Stimulated activated CD8-positive, alpha-beta memory T cell treated with anti-CD3 and anti-CD28 coated beads, Interleukin-2, amount 100 ng/mL, for 48 hours (primary cell): ENCODE measurements at places on chromosomes 4 and X.

DNA sequence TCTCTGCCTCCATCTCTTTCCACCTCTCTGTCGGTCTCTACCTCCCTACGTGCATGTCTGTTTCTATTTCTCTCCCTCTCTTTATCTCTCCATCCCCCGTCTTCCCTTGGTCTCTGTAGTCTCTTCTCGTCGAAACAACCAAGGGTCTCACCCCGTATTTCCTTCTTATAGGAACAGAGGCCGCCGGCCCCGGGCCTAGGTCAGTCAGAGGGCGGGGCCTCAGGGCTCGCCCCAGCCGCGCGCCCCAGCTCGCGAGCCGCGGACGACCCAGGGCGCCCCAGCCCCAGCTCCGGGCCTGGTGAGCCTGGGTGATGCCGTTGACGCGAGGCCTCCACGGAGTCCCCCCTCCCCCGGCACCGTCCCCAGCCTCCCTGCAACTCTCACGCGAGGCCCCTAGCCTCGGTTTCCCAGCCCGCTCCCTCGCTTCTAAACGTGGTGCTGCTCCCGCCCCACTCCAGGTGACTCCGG, 6.6 kb downstream of the TIMM17B start:
- no peak for DNase-seq

GRCh38 chrX:40700640-40701342, 34.6 kb downstream of the MED14 start:
- DNase-seq: no peak

- DNase-seq: no peak
These were observed 73.3 kb downstream of the RGS12 start for GRCh38 chr4:3365871-3366842.

DNA sequence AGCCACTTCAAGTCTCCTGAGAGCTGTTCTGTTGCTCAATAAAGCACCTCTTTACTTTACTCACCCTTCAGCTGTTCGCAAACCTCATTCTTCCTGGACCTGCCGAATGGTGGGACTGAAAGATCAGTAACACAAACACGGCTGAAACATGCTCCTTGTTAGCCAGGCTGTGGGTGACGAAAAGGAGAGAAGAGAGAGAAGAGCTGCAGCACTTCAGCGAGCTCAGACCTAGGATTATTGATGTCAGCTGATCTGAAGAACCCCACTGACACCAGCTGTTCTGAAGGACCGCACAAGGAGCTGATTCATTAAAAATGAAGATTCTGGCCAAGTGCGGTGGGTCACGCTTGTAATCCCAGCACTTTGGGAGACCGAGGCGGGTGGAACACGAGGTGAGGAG, 2020.0 kb upstream of the ADGRL3 start:
- DNase-seq: no peak

DNA sequence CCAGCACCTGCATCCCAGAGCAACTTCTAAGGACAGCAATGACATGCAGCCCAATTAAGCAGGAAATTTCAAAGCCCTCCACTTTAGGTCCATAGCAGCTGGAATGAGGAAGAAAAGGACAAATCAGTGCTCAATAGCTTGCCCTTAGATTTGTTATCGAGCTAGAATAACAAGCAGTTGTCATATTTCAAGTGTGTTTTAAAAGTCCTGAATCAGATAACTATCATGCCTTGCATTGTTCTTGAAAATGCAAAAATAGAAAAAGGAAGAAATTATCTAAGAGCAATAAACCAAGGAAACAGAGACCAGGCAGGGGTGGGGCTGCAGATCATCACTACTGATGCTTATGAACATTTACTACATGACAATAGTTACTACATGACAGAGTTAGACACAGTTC, 43.9 kb upstream of the KLF3 start:
- no peak for DNase-seq

DNA sequence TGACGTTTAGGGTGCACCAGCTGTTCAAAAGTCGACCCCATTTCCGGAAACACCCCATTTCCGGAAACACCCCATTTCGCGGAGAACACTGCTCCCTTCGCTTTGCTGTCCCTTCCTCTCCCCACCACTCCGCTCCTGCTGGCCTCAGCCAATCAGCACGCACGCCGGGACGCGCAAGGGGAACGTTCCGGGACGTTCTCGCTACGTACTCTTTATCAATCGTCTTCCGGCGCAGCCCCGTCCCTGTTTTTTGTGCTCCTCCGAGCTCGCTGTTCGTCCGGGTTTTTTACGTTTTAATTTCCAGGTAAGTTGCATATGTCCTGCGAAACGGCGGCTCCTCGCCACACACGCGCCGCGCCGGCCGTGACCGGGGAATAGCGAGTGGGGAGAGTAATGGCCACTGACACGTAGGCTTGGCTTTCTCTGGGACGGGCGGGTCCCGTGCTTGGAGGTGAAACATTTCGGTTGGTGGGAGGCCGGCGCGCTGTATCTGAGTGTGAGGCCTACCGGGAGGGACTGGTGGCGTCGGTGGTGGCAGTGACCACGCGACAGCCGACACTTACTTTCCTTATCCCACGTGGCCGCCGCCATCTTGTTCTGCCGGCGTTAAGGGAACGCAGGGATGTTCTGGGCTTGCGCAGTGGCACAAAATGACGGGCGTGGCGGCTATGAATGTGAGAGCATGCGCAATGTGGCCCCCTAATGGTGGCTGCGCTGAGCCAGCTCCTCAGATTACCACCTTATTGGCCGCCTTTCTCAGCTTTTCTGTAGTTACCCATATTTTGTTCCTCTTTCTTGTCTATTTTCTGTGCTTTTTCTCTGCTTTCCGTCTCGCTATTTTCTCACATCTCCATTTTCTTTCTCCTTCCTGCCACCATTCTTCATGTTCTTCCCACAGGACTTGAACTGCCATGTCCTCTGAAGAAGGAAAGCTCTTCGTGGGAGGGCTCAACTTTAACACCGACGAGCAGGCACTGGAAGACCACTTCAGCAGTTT, at the start of gene RBM3:
Gene RBM3, plus strand, starts transcription at position 215 of the 997 bp plus-strand sequence. Its CDS starts 697 bp downstream, at position 912.
- peak; percentile 83 for DNase-seq

DNA sequence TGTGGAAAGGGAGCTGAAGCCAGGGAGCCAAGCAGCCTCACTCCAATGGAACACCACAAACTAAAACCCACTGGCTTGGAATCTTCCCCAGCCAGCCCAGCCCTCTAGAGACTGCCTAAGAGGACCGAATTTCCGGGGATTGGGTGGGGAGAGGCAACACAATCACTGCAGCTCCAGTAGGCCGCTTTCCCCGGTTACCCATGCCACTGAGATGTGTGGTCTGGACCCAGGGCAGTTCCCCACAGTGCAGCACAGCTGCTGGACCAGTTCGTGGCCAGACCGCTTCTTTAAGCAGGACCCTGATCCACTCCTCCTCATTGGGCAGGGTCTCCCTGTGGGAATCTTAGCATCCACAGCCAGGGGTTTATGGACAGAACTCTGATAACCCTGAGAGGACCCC, 91.9 kb upstream of the PAGE3 start:
- DNase-seq: no peak

GRCh38 chr4:80610845-80611677, 275.5 kb downstream of the CFAP299 start:
- DNase-seq: no peak
